Progenitor cell of endocrine pancreas (in vitro differentiated cells): ENCODE measurements at places on chromosomes 5 and 9. TPM values are rescaled to one million over a fixed set of nuclear protein-coding genes. Genes with fewer than 3 reads are reported as not detected.

GRCh38 chr9:126604059-126605055 is 9.4 kb upstream of the LMX1B start:
- peaks cover 4% of the 10 kb centered on the region for H3K4me1 ChIP-seq
- H3K36me3 ChIP-seq = no peaks in the 10 kb centered on the region
- no peak for DNase-seq

ANAPC2 gene
- total RNA-seq = 73.2 and 74.3 TPM in 2 replicates

DBH gene
- not detected in 2 replicates for total RNA-seq

DNA sequence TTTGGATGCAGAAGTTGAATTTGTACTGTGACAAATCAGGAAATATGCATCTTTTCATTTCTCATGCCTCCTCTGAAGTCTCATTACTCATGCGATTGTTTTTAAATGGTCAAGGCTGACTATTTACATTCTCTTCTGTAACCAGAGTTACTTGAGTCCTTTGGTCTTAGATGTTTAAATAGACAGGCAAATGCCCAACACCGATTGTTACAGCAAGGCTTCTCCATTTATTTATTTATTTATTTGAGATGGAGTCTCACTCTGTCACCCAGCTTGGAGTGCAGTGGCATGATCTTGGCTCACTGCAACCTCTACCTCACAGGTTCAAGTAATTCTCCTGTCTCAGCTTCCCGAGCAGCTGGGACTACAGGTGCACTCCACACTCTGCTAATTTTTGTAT is 72.7 kb upstream of the SLC28A3 start:
- no peak overlapping the region for H3K27ac ChIP-seq
- no peaks in the 10 kb centered on the region for H3K36me3 ChIP-seq
- peaks cover 1% of the 10 kb centered on the region for H3K4me1 ChIP-seq
- DNase-seq = no peak
- H3K27me3 ChIP-seq = no peaks in the 10 kb centered on the region
- no peak overlapping the region for H3K4me3 ChIP-seq

DNA sequence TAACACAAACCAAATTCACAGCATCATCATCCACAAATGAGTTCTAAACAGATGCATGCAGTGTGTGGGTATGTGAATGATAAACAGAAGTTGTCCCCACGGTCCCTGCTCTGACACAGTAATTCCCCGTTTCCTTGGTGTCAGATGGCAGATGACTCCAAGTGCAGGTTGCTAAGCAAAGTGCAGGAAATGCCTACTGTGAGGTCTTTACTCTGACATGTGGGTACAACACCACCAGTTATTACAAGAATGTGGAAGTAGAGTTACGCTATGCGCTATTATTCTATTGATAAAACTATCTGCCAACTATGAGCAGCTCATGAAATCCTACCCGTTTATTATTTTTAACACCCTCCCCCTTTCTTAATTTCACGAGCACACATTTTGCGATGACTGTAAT is 448.9 kb downstream of the BNC2 start:
- no peak for DNase-seq
- H3K4me1 ChIP-seq = peaks cover 8% of the 10 kb centered on the region
- H3K4me3 ChIP-seq = no peak overlapping the region
- H3K36me3 ChIP-seq = no peaks in the 10 kb centered on the region
- no peak overlapping the region for H3K27ac ChIP-seq

DNA sequence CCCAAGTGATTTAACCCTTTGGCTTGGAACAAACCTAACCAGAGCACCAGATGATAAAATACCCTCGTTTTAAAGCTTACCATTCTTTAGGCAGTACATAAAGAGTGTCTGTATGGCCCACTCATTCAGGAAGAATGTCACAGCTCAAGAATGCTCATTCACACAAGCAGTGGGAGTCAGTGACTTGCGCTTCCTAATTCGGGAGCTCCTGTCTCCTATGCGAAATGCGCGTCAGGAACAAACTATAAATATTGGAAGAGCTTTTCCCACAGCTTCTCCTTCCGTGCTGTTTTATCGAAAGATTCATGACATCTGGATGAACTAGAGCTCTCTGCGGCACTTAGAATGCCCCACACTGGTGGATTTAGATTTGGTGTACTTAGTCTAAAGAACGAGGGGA is 66.6 kb downstream of the NTRK2 start:
- H3K4me3 ChIP-seq = no peak overlapping the region
- no peak overlapping the region for H3K27ac ChIP-seq
- DNase-seq = no peak
- peaks cover 17% of the 10 kb centered on the region for H3K27me3 ChIP-seq

GRCh38 chr5:149745-150485 is 41.4 kb upstream of the LRRC14B start:
- H3K36me3 ChIP-seq = peaks cover 47% of the 10 kb centered on the region
- no peak overlapping the region for H3K27ac ChIP-seq
- H3K4me1 ChIP-seq = no peaks in the 10 kb centered on the region

ANKRD31 gene
- 0.55 and 0.80 TPM in 2 replicates for total RNA-seq
